Ascending aorta (tissue), 2 donors: ENCODE measurements at places on chromosomes 6 and 20. TPM values are rescaled to one million over a fixed set of nuclear protein-coding genes. Genes with fewer than 3 reads are reported as not detected.

GRCh38 chr6:104281370-104281769 is 578.3 kb downstream of the HACE1 start:
- DNase-seq = no peak

- DNase-seq = no peak
Observed at GRCh38 chr6:164827537-164827936, 481.9 kb downstream of the C6orf118 start.

DNA sequence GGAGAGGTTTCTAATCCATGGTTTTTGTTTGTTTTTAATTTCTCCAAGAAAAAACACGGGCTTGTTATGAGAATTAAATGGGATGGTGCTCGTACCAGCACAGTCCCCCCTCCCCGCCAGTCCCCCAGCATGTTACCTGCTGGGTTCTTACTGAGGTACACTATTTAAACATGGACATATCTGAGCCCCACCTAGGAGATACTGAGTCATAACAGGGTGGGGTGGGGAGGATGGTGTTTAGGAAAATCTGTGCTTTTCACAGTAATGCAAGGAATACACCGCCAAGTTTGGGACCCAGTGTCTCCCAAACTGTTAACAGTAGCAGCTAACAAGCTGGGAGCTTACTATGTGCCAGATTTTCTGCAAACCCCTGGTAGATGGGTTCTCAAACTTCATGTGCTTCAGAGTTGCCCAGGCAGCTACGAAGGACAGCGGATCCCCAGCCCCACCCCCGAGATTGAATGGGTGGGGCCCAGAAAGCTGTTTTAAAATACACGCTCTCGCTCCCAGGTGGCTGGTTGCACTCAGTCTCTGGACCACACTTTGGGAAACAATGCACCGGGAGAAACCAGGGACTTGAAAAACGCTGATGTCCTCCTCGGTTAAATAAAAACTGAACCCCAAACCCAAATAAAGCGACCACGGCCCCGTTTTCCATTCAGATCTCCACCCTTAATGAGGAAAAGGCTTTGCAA is 995 bp downstream of the ZFP64 start:
- DNase-seq = no peak

DNA sequence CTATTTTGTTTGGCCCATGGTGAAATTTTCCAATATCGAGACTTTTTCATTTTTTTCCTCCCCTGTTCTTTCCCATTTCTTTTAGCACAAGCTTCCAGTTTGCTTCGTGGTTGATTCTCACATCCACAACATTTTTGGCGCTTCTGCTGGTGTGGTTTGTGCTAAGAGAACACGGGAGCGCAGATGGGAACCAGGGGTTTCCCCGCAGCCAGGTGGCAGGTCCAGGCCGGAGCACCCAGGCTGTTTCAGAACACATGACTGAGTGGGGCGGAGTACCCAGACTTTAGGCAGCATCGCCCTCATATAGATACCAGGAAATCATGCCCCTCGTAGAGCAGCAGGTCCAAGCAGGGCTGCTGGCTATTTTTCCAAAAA is 58.0 kb downstream of the SYTL3 start:
- DNase-seq = no peak

- no peak for DNase-seq
Observed at GRCh38 chr6:14294270-14294951, 176.8 kb downstream of the CD83 start.

C2 gene
- total RNA-seq = 18.6 TPM

TRIM15 gene
- not detected for total RNA-seq
